Fibroblast of skin of right biceps (primary cell): ENCODE measurements at places on chromosomes 2 and 18.
A peak's percentile ranks its signal among the peaks of the same experiment; 100 is the strongest.

DNA sequence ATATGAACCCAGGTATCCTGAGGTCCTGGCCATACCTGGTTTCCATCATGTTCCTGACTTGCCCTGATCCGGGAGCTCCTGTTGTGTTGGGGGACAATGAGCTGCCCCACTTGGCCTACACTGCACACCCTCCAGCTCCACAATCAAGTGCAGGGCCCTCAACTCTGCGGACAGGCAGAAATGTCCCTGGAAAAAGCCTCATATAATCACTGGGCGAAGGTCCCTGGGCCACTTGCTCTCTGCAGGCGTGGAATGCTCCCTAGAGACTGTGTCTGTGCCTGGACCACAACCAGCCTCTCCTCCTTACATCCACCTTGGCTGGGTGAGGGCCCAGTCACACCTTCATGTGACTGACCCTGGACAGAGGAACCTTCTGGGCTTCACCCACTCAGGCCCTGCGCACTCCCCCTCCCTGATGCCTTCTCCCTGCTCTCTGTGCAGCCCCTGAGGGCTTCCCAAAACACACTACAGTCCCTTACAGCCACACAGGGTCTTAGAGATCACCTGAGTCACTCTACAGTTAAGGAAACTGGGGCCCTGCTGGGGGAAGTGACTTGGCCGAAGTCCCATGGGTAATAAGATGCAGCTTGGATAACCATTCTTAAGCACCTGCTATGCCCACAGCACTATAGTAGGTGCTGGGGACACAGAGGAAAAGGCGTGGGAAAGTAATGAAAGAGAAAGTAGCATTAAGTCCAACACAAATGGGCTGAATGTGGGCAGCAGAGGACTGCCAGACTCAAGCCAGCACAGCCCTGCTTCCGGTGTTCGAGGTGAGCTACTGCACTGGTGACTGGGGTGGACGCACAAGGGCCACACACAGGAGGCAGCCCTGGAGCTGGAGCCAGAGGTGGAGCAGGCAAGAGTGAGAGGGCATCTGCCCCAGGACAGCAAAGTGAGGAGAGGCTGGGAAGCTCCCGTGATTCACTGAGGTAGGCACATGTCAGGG, 9.8 kb downstream of the BOLA3 start:
- no peak for DNase-seq

DNA sequence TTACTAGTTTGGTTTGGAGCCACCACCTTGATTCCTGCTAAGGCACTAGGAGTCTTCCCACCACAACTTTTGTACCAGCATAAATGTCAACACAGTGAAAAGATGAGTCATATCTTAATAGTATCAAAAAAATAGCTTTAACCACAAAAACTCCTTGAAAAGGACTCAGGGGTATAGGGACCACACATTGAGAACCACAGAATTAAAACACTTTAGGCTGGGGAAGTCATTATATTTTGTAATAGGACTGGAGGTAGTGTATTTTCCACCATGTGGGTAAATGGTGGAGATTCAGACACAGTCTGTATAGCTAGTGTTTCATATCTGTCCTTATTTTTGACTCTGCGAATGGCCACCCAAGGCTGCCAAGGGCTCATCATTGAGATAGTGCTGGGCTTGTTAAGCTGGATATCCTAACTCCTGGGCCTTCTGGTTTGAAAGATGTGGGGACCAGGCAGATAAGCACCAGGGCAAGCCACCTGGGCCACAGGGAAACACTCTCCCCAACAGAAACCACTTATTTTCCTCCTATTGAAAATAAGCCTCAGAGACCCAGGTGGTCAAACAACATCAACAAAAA, 19.1 kb upstream of the FHL2 start:
- peak; percentile 81 for DNase-seq

DNA sequence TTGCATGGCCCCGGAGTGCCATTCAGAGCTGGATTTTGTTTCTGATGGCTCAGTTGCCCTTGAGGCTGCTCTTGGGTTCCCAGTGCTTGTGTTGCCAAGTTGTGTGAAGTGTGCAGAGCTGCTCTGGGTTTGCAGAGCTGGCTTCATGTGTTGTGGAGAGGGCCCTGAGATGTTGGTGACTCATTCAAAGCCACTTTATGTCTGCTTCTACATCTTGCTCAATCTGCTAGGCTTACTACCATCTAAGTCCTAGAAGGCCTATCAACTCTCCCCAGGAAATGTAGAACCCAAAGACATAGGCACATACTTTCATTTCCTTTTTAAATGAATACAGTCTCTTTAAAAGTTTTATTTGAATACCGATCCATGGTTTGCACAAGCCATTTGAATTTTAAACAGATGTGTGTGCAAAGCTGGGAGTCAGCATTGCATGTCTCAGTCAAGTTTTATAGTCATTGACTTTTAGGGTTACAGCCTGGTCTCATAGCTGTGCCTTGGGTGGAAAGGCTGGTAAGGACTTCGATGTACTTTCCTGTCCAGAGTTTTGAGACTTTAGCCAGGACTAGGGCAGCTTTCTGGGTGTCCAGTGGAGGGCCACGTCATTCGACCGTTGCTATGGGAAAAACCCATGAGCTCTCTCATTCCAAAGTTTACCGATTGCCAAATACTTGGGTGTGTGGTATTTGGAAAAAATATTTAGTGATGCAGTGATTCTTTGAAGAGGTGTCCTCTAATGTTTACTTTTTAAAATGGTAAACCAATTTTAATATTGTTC, 105.0 kb downstream of the LTBP1 start:
- peak; percentile 72 for DNase-seq

DNA sequence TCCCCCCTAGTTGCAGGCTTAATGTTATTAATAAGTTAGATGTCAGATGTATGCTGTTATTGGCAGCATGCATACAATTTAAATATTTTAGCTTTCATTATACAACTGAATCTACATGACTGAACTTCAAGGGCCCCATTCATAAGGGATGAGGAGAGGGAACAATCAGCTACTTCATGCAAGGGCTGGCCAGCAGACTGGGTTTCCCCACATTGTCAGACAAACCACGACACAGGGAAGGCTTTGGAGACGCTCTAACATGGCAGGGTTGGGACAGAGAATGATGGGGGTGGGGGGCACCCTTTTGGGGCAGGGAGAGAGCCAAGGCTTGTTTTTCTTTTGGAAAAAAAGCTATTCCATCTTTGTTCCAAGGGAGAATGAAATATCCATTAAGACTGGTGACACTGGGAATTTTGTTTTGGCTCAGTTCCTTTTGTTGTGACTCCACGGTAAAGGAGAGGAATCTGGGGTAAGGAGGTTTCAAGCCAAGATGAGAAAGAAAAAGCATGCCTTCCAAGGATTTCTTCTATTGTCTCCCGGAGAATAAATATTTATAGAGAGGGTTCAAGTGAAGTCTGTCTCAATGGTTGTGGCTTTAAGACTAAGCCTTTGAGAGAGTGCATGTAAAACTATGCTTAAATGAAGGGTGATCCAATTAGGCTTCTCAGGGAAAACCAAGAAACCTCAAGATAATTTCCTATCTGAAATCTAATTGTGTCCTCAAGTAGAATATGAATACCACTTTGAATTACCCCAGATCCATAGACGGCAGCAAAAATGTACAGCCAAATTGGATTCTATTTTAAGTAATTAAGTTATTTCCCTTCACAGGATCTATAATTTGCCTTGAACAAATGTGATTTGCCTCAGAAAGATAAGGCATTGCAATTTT, 5.4 kb downstream of the CXCR4 start:
- no peak for DNase-seq

DNA sequence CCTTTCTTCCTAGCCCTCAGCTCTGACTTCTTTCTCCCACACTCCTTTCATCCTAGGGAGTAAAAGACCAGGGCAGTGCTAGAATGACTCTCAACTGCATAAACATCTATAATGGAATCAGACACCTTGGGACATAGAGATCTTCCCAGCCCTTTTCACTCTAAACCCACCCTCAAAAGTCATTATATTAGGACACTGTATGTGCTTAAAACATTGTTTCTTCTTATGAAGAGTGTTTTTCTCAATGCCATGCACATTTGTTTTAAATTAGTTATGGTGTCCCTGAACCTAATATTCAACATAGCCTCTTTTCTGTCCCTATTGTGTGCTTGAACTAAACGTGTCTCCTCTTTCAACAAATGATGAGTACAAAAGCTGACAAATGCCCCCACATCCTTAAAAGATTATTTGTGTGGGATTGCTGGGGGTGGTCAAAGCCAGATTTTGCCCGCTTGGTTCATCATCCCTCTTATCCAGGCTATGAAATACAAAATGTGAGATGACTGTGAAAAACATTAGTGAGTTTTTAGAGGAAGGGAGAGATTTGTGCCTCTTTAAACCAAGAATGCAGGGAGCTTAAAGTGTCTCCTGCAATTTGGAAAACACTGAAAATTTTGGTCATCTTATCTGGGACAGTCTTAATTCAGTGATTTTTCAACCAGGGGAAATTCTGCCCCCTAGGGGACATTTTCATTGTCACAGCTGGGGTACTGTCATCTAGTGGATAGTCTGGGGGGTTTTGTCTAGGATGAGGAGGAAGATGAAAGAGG, 29.0 kb downstream of the SERPINB5 start:
- peak; percentile 29 for DNase-seq

DNA sequence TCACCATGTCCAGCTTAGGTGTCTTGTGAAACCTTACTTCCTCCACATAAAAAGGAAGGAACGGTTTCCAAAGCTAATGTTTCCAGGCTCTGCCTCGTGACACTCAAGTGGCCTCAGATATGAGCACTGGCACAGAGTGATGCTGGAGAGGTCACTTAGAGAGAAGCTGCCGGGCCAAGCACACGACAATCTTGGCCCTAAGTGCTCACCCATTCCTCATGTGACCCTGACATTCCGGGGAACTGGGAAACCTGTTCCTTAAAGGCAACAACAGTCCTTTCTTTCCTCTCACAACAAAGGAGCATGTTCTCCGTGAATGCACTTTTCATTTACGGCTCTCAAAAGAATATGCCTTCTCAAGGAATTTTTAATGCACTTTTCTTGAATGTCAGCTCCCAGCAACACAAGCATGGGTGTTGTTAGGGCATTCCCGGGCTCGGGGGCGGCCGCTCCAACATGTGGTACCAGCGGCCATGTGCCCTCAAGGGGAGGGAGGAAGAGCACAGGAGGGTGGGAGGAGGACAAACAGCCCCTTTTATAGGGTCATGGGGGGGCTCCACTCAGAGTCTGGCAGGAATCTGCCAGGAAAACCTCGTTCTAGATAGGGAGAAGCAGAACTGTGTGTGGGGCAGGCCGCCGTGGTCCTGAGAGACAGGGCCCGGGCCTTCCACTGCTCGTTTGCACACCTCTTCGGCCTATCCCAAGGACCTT, 118.6 kb downstream of the MBP start:
- DNase-seq = no peak
